ENCODE measurements at places on chromosomes 16 and 17.

GRCh38 chr16:75250089-75250808 is 1.2 kb downstream of the BCAR1 start:
- no peak for DNase-seq

DNA sequence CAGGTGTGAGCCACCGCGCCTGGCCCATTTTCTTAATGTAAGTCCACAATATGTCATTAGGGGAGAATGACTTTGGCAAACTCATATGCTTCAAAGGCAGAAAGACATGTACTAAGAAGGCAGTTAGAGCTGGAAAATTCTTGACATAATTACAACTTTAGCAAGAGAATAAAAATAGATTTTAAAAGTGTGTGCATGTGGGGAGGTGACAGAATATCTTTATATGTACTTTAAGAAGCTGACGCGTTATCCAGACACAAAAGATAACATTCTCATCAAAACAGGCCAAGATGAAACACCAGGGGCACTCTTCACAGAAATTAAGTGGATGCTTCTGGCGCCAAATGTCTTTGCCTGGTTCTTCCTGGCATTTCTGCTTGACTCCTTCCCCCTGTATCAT is 28.2 kb downstream of the GJC1 start:
- DNase-seq: no peak

DNA sequence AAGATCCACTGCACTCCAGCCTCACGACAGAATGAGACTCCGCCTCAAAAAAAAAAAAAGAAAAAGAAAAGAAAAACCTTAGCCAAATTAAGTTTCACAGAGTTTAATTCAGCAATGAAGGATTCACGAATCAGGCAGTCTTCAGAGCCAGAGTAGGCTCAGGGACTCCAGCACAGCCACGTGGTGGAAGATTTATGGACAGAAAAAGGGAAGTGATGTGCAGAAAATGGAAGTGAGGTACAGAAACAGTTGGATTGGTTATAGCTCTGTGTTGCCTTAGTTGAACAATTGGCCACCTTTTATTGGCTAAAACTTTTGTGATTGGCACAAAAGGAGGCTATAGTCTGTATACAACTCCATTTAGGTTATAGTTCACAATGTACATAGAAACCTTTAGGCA is 256.6 kb downstream of the HS3ST3B1 start:
- DNase-seq: no peak

DNA sequence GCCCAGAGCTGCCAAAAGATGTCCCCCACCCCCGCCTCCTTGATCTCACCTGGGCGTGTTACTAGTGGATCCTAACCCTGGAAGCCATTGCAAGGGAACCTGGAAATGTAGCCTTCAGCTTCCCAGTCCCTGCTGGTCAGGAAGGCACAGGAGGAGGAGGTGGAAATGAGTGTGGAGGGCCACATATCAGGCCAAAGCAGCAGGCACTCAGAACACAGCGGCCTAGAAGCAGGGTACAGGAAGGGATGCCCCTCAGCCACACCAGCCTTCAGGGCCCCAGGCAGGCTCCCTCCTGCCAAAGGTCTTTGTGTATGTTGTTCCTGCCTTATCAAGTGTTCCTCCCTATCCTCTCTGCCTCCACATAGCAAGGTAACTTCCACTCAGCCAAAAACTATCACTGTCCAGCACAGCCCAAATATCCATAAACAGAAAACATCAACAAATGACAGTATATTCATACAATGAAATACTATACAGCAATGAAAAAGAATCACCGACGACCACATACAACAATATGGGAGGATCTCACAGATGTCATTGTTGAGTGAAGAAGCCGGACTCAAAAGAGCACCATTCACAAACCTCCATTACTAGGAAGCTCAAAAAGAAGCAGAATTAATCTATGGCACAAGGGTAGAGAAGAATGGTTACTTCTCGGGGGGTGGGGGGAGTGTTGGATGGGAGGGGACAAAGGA is 28.2 kb upstream of the TNFRSF13B start:
- DNase-seq: no peak

DNA sequence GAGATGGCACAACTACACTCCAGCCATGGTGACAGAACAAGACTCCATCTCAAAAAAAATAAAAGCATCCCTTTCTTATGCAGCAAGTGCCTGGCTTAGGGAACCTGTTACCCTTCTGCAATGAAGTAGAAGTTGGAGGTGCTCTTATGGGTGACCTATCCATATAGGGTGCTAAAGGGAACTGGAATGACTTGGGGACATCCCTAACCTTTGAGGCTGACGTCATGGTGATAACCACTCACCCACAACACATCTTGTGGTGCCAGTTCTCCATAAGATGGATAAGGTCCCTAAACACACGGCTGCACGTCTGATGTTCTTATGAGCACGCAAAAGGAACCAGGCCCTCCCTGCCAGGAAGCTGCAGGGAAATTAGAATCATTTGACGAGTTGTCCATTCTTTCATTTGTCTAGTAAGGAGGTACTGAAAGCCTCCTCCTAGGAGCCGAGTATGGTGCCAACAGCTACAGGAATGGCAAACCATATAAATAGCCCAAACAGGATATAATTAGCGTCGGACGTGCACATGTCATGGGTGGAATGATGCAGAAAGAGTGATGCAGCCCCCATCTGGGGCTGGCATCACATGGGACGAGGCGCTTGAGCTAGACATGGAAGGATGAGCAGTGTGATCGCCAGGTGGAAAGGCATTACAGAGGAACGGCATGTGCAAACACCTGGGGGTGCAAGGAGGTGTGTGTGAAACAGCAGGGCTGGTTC is 52.5 kb downstream of the ARHGAP27 start:
- no peak for DNase-seq

DNA sequence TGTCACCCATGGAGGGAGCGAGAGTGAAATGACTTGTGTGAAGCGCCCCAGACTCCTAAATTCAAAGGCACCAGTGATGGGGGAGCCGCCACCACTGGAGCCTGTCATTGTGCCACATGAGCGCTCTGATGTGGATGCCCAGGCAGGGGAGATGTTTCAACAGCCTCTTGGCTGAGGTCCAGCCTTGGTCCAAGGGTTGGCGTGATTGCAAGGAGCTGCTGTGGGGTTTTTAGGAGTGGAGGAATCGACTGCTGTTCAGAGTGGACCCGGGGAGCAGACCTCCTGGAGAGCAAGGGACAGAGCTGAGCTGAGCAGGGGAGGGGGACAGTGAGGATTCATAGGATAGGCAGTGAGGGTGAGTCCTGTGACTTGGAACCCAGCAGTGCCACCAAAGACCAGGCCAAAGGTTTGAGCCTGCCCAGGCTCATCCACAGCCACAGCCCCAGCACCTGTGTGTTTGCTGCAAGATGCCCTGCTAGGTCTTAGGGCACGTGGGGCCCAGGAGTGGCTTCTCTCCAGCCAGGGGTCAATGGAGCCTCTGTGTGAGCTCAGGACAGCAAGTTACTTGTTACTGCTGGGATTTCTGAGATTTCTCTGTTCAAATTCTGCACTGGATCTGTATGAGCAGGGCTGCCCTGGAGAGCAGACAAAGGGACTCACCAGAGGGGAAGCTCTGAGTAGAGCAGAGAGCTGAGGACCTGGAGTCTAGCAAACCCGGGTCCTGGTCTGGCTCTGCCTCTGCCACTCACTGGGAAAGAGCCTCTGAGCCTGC is 20.3 kb downstream of the RHBDL3 start:
- no peak for DNase-seq
